ENCODE measurements at places on chromosomes 13 and 19.

DNA sequence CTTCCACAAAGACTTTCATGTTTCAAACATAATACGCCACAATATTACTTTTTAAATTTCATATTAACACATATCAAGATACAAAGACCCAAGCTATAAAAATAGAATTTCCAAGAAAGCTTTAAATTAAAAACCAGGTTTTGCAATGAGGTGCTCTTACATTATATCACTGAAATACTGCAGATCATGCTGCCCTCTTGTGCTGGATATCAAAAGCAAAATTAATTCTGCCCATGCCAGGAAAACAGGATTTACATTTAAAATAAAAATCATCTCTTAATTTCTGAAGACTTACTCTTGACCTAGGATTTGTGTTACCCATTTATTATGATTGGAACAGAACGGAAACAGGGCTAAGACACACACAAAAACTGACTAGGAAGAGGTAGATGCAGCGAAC lies 145.0 kb downstream of the ABCC4 start:
- peaks cover 19% of the 10 kb centered on the region for H3K36me3 ChIP-seq
- no peaks in the 10 kb centered on the region for H3K27me3 ChIP-seq
- H3K27ac ChIP-seq: no peak overlapping the region
- DNase-seq: no peak
- no peak overlapping the region for H3K4me3 ChIP-seq
- peaks cover 13% of the 10 kb centered on the region for H3K4me1 ChIP-seq

DNA sequence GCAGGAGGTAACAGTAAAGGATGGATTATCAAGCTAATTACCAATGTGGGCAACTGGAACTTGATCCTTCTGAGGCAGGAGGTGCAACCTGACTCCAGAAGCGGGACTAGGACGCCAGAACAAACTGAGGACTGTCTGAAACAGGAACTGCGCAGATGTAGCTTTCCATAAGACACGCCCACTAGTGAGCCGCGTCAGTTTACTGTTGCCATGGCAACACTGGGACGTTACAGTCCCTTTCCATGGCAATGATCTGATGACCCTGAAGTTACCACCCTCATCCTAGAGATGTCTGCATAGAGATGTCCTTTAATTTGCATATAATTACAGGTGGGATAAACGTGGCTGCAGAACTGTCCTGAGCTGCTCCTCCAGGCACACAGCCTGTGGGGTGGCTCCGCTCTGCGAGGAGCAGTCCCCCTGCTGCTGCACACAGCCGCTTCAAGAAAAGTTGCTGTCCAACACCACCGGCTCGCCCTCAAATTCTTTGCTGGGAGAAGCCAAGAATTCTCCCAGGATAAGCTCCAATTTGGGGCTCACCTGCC lies 816.6 kb downstream of the UQCRFS1 start:
- H3K4me1 ChIP-seq: no peaks in the 10 kb centered on the region
- no peak overlapping the region for H3K4me3 ChIP-seq
- no peaks in the 10 kb centered on the region for H3K27me3 ChIP-seq
- H3K36me3 ChIP-seq: no peaks in the 10 kb centered on the region

DNA sequence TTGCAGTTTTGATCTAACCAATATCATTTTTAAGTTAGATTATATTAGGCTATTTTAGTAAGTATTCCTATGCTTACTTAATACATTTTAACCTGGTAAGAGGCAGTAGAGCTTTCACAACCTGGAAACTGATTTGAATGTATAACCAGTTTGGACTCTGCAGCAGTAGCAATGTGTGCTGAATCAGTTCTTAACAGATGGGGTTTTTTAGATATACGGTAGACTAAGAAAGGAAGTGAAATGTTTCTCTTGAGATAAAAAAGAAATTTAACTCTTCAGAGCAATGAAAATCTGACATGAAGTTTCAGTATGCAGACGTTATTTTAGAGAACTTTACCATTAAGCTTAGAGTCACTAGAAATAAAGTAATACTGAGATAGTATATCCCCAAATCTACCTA lies 2.7 kb downstream of the NBEA start:
- no peak overlapping the region for H3K4me3 ChIP-seq
- H3K36me3 ChIP-seq: no peaks in the 10 kb centered on the region
- peaks cover 13% of the 10 kb centered on the region for H3K4me1 ChIP-seq
- peaks cover 10% of the 10 kb centered on the region for H3K27me3 ChIP-seq

DNA sequence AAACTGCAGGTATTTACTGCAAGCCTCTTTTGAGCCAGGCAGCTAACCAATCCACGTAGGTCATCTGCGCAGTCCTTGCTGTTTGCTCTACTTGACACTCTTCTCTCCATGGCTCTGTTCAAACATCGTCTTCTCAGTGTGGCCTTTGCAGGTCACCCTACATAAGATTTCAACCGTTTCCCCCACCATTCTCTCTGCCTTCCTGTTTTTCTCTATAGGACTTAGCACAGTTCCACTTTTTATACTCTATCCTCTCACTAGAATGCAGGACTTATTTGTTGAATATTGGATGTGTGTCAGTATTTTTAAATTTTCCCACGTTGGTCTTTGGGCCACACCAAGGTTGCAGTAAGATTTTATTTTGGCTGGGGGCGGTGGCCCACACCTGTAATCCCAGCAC lies 1.7 kb upstream of the FBXW9 start:
- H3K27ac ChIP-seq: no peak overlapping the region
- H3K4me1 ChIP-seq: peaks cover 14% of the 10 kb centered on the region
- DNase-seq: no peak
- H3K27me3 ChIP-seq: no peaks in the 10 kb centered on the region
- no peak overlapping the region for H3K4me3 ChIP-seq

- H3K27ac ChIP-seq: no peak overlapping the region
- no peak overlapping the region for H3K4me3 ChIP-seq
- H3K27me3 ChIP-seq: no peaks in the 10 kb centered on the region
- peaks cover 11% of the 10 kb centered on the region for H3K4me1 ChIP-seq
Observed at GRCh38 chr13:113756441-113757097, 2.5 kb upstream of the TMEM255B start.

GRCh38 chr19:56119582-56119978 lies 1.5 kb downstream of the ZNF787 start:
- H3K36me3 ChIP-seq: no peaks in the 10 kb centered on the region
- peak overlapping the region; percentile 95 for H3K27ac ChIP-seq
- H3K27me3 ChIP-seq: no peaks in the 10 kb centered on the region
- no peak for DNase-seq
- H3K4me3 ChIP-seq: peak overlapping the region; percentile 85
- peaks cover 63% of the 10 kb centered on the region for H3K4me1 ChIP-seq

- H3K4me1 ChIP-seq: no peaks in the 10 kb centered on the region
- H3K27me3 ChIP-seq: no peaks in the 10 kb centered on the region
- H3K36me3 ChIP-seq: no peaks in the 10 kb centered on the region
- H3K4me3 ChIP-seq: no peak overlapping the region
- DNase-seq: peak; percentile 57
Observed at GRCh38 chr13:38693641-38694040, 6.8 kb downstream of the FREM2 start.

- DNase-seq: no peak
- H3K27me3 ChIP-seq: no peaks in the 10 kb centered on the region
- H3K4me3 ChIP-seq: no peak overlapping the region
Observed at GRCh38 chr13:41455725-41456419, 1.5 kb upstream of the RGCC start.

DNA sequence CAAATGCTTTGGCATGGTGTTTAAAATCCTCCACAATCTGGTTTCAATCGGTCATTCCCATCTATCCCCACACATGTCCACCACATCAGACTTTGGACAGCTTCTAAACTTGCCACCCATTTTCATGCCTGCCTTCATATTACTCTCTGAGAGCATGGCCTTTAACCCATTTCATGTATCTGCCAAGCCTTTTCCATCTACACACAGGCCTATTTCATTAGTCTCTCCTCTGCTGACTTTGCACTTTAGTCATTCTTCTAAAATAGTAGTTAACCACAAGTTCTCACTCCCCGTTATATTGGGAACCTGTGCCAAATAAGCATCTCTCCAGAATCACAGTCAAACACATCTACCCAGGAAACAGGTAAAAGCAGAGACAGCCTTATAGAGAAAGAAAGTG lies 142.2 kb downstream of the MZT1 start:
- no peak overlapping the region for H3K27ac ChIP-seq
- DNase-seq: no peak
- H3K4me1 ChIP-seq: no peaks in the 10 kb centered on the region
- no peaks in the 10 kb centered on the region for H3K27me3 ChIP-seq

Data from upper lobe of left lung (tissue), 6 donors.